ENCODE measurements at places on chromosomes 12 and 14.
A peak's percentile ranks its signal among the peaks of the same experiment; 100 is the strongest.

GRCh38 chr12:105783983-105784947 is 354.5 kb downstream of the NUAK1 start:
- peak; percentile 59 for ATAC-seq

DNA sequence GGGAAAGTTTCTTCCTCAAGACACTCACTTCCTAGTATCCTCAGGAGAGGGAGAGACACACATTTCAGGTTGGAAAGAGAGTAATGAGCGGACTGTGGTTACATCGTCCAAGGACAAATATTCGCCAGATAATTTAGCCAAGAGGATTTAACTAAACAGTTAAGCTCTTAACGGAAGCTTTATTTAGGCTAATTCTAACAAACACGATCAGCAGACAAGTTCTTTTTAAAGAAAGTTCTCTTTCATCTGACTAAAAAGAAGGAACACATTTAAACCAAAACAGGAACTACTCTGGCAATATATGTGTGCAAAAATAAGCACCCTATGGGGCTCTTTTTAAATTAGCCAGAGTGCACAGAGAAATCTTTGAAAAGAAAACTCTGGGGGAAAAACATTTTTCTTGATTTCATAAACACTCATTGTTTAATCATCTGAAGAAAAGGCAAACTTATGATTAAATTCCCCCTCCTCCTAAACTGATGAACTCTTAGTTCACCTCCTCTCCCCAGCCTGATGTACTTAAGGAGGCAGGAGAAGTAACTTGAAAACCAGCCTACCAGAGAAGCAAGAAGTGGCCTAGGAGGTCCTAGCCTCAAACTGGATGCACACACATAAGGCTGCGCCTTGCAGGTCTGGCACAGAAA is 13.3 kb upstream of the BTG1 start:
- peak; percentile 38 for ATAC-seq

DNA sequence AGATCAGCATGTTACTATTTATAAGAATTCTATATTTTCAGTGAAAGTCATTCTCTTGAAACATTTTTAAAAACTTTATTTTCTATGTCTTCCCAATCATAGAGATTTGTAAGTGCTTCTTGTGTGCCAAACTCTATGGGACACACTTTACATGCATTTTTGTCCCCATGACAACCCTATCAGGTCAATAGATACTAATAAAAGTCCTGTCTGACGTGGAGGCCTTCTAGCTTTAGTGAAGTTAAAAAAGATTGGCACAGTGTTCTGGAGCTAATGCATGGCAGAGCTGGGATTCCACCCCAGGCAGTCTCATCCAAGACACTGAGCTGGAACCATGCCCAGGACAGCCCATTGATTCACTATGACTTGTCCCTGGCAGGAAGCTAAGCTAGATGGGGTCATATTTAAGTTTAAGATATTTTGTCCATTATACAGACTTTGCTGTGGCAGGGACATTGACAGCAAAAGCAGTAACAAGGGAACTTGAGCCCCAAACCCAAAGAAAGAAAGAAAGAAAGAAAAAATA is 28.1 kb downstream of the TTC6 start:
- no peak for ATAC-seq

GRCh38 chr14:22391908-22392565 is 197.0 kb downstream of the DAD1 start:
- no peak for ATAC-seq

GRCh38 chr12:9669534-9669933 is at the start of gene CLEC2D:
Gene CLEC2D, plus strand, starts transcription at chr12:9669713. Its CDS starts 22 bp downstream, at chr12:9669735.
- peak; percentile 64 for ATAC-seq

DNA sequence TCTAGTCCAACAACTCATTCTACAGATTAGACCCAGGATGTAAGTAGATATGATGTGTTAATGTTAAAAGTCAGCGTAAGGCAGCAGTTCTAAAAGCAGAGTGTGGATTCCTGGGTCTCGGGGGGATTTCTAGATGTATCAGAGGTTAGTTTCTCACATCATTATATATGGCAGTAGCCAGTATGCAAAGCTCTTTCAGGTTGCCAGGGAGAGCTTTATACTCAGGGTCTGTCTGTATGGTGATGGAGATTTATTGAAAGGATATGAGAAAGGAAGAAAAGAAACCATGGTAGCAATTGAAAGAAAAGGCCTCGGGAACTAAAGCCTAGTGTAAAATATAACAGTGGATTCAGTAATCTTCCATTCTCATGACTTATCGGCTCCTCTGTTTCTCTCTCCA is 26.2 kb upstream of the PAWR start:
- no peak for ATAC-seq

GRCh38 chr14:81265636-81266169 is 44.9 kb upstream of the GTF2A1 start:
- ATAC-seq, result no peak

DNA sequence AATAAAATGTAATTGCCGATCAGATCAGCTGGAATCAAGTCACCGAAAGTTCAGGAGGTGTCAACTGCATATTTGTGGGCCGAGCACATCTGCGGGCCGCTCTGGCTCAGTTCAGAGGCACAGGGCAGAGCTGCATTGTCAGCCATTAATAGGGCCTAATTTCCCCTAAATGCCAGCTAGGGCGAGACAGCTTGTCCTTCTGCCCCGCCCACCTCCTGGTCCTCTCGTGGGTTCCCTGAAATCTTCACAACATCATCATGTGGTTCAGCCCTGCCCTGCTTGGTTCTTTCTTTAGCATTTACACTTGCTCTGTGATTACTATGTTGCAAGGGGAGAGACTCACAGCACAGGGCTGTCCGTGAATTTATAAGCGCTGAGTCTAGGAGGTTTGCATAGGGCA is 148.9 kb downstream of the CHST11 start:
- ATAC-seq, result no peak

- ATAC-seq, result no peak
These were observed 19.2 kb upstream of the GXYLT1 start for GRCh38 chr12:42163913-42164312.

GRCh38 chr12:110578694-110579534 is 4.2 kb downstream of the PPTC7 start:
- ATAC-seq, result peak; percentile 56

DNA sequence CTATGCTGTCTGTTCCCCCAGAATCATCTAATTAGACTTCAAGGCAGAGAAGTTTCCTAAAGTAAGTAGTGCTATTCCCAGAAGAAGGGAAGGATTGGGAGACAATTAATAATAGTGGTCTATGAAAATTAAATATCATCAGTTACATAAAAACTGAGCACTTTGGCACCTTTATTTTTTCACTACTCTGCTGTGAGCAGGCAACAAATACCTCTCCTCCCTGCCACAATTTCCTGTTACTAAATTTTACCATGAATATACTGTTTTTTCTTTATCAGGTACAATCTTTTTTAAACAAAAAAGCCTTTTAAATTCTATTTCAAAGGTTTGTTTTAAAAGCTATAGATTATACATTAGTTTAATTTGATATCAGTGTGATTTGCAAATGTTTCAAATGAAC is 29.4 kb upstream of the KRAS start:
- no peak for ATAC-seq

GRCh38 chr12:57521525-57522010 is 1.1 kb upstream of the MBD6 start:
- no peak for ATAC-seq

DNA sequence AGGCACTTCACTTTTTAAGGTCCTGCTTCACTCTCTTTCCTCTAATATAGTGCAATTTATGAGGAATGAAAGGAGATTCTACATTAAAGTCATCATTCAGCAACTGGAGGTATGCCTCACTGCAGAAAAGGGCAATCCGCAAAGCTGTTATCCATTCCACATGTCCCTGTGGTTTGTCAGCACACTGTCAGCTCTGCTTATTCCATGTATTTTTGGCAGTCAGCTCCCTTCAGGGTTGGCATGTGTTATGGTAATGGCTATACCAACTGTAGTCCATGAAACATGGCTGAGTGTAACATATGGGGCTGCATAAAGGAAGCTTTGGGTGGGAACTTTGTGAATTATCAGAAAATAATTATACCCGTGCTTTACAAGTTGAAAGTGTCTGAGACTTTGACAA is 154.1 kb downstream of the GALC start:
- ATAC-seq, result no peak

DNA sequence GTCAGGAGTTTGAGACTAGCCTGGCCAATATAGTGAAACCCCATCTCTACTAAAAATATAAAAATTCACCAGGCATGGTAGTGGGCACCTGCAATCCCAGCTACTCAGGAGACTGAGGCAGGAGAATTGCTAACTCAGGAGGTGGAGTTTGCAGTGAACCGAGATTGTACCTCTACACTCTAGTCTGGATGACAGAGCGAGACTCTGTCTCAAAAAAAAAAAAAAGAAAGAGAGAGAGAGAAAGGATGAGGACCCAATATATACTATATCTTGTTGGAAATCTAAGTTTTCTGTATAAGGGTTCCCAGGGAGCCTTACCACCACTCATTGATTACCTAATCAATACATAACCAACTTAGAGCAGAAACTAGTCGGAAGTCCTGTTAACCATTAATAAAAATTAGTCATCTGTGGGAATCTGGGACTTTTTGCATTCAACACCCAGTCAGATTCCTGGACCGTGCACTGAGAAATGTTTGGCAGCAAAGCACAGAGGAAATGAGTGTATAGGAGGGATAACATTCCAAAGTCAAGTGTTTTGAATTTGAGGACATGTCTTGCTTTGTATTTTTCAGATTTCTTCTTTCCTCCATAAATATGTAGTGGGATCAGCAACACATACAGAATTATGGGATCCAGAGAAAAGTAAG is 44.8 kb upstream of the NR2C1 start:
- ATAC-seq, result no peak

GRCh38 chr14:99377951-99378350 is 102.7 kb downstream of the SETD3 start:
- ATAC-seq, result no peak

- ATAC-seq, result no peak
These were observed 129.9 kb downstream of the TMEM30B start for GRCh38 chr14:61151251-61151650.

DNA sequence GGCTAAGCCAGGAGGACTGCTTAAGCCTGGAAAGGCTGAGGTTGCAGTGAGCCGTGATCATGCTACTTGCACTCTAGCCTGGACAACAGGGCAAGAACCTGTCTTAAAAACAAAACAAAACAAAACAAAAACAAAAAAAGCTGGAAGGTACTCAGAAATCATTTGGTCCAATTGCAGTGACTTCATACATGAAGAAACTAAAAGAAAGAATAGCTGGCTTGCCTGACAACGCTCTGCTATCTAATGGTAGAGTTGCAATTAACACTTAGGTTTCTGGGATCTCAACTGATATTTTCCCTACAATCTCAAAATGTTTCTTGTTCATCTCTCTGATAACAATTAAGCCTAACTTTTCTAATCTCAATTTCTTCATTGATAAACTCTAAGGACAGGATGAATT is 13.7 kb downstream of the EEA1 start:
- no peak for ATAC-seq

- ATAC-seq, result no peak
These were observed 8.1 kb upstream of the CKAP4 start for GRCh38 chr12:106255952-106256351.

GRCh38 chr12:41327096-41327895 is 139.2 kb downstream of the PDZRN4 start:
- ATAC-seq, result no peak

- peak; percentile 59 for ATAC-seq
These were observed at the start of gene SYNE3 for GRCh38 chr14:95516554-95517181. Gene SYNE3, minus strand, starts transcription at chr14:95516650. Its CDS starts 40,829 bp downstream, at chr14:95475821.

- no peak for ATAC-seq
These were observed 1.3 kb upstream of the AEBP2 start for GRCh38 chr12:19437996-19438395.

- ATAC-seq, result no peak
These were observed 168.0 kb upstream of the HMGA2 start for GRCh38 chr12:65656156-65656882.

- no peak for ATAC-seq
These were observed 221.0 kb downstream of the ASCL1 start for GRCh38 chr12:103178366-103179080.

DNA sequence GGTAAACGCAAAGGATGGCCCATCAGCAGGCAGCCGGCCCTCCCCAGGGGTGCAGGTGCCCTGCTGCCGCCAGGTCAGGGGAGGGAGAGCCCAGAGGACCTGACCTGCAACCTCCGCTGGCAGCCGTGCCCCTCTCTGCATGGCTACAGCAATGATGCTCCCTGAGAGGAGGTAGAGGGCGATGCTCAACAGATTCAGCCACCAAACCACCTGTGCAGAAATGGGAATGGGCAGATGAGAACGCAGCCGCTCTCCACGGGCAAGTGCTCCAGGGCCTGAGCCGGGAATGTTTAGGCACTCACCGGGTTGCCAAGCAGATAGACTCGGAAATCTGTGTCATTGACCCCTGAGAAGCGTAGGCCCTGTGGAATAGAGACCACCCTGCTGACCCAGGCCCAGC is 8.7 kb upstream of the NGB start:
- ATAC-seq, result no peak

DNA sequence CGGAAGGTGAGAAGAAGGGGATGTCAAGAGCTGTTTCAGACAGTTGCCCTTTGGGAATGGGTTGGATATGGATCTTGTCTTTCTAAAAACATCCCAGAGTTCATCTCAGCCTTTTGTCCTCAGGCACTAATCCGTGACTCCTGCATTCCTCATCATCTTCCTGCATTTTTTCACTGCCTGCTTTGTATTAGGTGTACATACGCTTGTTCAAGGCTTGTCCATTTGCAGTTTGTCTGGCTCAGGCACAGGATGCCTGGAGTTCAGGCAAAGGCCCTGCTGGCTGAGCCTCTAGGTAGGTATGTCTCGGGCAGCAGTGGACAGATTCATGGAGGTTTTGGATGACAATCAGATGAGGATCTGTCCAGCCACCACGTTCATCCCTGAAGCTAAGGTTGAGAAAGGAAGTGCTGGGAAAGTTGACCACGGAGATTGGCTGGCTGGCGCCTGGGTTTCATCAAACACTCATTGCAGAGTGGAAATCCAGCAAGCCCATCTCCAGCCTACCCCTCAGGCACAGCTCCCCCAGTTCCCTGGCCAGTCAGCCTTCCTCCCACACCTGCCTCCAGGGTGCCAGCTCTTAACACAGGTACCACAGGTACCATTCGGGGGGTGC is 12.4 kb upstream of the TMEM106C start:
- ATAC-seq, result no peak

DNA sequence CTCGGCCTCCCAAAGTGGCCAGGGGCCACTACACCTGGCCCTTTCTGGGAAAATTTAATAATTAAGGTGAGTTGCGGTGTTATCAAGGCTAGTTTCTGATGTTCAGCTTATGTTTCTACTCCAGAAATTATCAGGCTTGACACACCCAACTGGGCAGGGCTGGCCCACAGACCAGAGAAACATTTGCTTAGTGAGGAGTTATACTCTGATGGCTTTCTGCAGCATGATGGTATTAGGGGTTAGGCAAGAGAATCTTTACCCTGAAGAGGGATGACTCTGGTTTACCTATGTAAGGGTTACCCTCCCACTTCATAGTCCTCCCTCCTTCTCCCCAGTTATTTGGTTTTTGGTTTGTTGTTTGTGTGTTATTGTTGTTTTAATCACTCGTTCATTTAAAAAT is 24.5 kb upstream of the HECTD1 start:
- no peak for ATAC-seq
